Activated effector memory CD4-positive, alpha-beta T cell treated with Interleukin-2 at 50 U/mL for 16 hours (primary cell): ENCODE measurements at places on chromosomes 7 and 10.

DNA sequence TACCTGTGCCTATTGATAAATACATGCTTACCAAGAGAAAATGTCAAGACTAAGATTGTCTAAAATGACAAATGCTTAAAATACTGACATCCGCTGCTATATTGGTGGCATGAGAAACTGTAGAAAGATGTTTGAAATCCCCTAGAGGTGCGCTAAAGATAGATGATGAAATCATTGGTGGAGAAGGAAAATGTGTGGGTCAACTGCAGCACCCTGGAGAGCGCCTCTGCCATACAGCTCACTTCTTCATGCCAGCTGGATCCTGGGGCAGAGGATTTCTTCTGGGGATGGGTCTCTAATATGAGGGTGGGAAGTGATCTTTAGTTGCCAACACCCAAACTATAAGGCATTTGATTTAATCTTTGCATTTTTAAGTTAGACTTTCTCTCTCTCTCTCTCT is 680.4 kb upstream of the POM121L12 start:
- DNase-seq, result no peak

GRCh38 chr7:142063551-142064442 is 47.7 kb upstream of the MGAM2 start:
- no peak for DNase-seq

DNA sequence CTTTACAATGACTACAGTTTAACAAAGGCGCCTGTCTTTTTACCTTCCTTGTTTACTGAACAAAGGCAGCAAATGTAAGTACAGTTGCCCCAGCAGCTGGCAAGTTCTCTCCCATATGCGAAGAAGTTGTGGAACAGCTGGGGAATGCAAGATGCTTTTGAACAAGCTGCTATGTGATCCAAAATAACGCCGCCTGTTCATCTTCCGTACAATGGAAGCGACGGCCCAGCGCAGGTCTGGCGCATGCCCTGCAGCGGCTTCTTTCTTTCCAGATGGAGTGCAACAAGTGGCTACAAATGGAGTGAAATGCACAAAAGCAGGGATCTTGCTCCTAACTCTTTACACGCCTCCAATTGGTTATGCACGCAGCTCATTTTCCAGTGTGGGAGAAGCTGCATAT is 97.0 kb upstream of the SVIL start:
- no peak for DNase-seq

DNA sequence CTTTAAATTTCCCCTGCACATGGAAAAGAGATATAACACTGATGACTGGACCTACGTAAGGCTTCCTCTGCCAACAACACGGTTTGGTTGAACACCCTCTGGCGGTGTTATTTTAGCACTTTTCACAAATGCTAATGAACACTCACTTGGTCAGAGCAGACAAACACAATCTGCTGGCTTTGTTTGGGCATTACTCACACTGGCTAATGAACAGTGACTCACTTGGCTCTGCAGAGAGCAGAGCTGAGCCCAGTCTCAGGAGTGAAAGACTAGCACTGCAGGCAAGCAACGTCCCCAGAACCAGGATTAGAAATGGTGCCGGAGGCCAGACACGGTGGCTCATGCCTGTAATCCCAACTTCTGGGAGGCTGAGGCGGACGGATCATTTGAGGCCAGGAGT is 430.8 kb downstream of the PLXNA4 start:
- DNase-seq, result no peak

- no peak for DNase-seq
Measured at GRCh38 chr7:28956608-28957063, 1.5 kb downstream of the TRIL start.

DNA sequence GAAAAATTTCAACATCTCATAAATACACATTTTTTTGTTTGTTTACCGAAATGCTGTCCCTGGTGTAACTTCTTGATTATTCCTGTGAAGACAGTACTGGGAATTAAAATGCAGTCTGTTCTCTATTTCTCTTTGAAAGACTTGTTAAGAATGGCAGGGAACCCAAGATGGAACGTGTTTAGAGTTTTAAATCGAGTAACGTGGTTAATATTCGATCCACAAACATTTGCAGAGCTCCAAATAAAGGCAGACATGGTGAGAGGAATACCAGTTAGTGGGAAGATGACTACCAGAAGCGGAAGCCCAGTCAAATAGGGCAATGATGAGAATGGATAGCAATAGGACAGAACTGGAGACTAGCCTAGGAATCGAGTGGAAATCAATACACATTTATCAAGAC is 6.7 kb downstream of the PON3 start:
- no peak for DNase-seq

GRCh38 chr7:36202398-36202797 is 49.3 kb downstream of the EEPD1 start:
- DNase-seq, result no peak

DNA sequence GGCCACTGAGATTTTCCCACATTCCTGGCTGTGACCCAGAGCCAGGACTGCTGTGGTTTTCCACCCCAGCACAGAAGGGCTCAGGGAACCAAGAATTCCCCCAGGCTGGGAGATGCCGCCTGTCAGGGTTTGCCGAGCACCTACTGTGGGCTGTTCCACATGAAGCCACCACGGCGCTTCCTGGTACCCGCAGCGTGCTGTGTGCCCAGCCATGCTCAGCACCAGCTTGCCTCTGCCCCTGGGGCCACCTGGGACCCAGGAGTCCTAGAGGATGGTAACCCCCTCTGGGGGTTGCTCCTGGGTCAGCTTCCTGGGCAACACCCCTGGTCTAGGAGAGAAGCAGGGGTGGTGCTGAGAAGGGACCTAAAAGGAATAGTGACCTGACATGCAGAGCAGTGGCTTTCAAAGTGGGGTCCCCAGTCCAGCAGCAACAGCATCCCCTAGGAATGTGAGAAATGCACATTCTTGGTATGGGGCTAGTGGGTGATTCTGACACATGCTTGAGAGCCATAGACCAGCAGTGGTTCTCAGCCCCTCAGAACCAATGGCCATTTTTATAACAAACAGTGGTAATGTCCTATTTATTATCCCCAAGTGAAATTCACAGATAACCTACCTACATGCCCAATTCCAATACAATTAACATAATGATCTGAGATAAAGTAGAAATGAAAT is 53.4 kb downstream of the TSPAN15 start:
- DNase-seq, result no peak

DNA sequence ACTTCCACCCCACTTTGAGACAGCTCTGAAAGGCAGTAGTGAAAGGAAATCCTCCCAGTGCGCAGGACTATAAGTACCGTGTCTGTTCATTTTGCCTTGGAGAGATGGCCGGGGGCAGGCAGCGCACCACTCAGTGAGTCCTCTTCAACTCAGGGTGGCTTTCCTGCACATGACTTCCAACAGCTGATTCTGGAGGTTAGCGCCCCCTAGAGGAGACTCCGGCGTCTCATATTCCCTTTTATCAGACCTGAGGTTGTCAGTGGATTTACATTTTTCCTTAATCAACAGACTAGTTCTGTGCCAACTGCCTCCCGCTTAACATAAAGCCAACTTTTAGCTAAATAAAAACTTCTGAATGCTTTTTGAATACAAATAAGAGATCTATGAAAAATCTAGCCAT is 101.0 kb downstream of the HERPUD2 start:
- no peak for DNase-seq

DNA sequence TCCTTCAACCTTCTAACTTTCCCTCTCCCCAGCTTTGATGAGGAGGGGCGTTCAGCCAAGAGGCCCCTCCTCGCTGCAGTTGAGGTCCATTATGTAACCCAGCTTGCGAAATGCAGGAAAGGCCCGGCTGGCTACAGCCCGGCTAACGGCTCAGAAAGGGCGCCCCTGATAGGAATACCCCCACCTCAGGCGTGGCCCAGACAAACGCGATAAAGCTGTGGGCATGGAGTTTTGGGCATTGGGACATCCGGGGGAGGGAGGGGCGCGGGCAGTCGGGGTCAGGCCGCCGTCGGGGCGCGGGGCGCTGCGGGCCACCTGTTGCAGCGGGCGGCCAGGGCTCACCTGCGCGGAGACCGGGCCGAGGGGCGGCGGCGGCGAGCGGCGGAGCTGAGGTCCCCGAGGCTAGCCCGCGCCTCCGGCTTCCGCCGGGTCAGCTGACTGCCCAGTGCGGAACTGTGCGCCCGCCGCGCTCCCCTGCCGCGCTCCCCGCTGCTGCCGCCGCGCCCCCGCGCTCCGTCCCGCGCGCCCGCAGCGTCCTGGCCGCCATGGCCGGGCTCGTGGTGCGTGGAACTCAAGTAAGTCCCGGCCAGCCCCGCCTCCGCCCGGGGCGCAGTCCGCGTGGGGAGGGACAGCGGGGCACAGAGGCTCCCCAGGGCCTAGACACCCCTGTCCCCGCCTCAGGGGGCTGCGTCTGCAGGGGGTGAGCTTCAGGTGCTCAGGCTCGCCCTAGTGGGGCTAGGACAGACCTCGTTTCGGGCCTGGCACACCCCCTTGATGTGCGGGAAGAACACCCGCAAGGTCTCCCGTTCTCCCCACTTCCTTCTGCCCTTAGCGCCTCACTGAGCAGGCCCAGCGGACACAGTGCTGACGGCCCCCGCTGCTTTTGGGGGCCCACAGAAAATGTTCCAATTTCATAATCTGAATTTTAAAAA is at the start of gene LRMDA:
LRMDA (plus strand) TSS at position 445 of the 932 bp plus-strand sequence.
- no peak for DNase-seq

DNA sequence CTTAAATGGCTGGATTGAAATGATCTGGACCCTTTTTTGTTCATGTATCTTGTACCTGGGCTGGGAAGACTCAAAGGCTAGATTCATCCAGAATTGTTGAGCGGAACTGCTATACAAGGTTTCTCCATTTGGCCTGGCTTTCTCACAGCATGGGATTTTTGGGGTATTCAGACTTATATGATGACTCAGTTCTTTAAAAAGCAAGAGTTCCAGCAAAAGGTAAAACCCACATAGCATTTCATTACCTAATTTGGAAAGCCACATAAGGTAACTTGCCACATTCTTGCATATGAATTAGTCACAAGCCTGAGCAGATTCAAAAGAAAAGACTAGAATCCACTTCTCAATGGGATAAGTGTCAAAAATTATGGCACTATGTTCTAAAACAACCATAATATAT is 137.4 kb downstream of the HGF start:
- no peak for DNase-seq

- DNase-seq, result no peak
Measured at GRCh38 chr7:131250331-131250730, 77.3 kb upstream of the MKLN1 start.

DNA sequence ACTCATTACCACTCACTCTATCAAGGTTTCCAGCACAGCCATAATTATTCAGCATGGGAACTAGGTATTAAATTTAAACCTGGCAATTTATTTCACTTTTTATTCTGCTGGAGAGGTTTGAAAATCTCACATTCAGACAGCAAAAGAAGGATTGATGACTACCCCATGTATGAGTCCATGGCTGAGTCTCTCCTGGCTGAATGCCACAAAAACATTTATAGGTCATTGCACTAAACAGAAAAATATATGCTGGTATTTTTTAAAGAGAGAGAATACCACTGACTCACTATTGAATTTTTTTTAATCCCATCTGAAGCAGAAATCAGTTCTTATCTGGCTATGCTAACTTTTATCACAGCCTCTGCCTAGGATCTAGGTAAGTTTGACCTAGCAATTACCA is 336.3 kb downstream of the PPP1R3A start:
- DNase-seq, result no peak
